ENCODE measurements at places on chromosomes 3 and 15.

DNA sequence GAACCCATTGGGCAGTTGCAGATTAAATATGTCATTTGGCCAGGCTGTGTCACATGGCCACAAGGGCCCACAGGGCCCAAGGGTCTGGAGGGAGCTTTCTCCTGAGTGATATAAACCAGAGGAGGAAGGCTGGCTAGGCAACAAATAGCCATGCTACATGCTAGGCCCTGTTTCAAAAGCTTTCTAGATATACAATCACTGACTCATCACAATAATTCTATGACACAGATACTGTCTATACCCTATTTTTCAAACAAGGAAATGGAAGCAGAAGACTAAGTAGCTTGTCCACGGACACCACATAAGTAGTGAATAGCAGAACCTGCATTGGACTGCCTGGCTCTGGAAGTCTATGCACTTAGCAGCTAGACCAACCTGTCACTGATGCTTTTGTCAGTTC lies 625.4 kb downstream of the NTRK3 start:
- DNase-seq = no peak

DNA sequence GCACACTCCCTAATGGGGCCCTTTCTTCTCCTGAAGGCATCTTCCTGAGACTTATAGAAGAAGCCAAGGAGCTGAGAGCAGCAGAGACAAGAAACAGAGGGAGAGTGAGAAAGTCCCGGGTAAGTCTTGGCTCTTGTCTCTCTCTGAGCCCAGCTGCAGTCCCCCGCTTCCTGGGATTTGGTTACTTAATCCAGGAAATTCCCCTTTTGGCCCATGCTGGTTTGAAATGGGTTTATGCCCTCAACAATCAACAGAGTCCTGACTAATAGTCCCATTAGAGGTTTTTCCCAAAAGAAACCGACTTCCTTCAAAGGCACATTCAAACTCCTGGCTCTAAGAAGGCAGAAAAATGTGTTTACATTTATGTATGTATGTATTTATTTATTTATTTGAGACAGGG lies 22.0 kb downstream of the TMEM158 start:
- no peak for DNase-seq

DNA sequence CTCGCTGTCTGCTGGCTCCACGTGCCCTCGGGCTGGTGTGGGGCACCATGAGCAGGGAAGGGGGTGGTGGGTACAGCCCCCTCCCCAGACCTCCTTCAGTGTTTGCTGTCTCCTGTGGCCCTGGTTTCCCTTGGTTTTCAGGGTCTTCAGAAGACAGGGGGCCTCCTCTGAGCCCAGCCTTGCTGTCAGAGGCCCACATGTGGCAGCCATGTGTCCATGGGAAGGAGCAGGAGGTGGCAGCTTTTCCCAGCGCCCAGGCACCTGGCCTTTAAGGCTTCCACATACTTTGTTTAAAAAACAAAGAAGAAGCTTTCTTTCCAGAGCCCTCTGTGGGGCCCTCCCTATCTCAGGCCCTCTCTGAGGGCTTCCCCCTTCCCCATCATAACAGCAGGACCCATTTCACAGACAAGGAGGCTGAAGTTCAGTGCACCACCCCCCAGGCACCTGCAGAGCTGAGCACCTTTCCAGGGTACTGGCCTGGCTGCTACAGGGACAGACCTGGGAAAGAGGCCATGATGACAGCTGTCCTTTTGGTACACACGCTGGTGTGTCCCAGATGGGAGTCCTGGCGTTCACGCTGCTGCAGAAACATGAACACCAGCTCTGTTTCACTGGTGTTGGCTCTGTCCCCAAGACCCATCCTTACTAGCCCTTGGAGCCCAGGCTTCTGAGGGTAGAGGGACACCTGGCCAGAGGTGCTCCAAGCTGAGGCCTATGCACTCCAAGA lies 73.7 kb downstream of the DNAJB8 start:
- DNase-seq = no peak

- no peak for DNase-seq
These were observed 20.8 kb downstream of the UBE2E1 start for GRCh38 chr3:23826382-23827064.

GRCh38 chr3:27715454-27715806 lies 6.7 kb downstream of the EOMES start:
- DNase-seq = no peak

- DNase-seq = peak; percentile 41
These were observed 57.5 kb downstream of the HOMER2 start for GRCh38 chr15:82894971-82895520.

- DNase-seq = no peak
These were observed 30.4 kb downstream of the UBE3A start for GRCh38 chr15:25408428-25408827.

DNA sequence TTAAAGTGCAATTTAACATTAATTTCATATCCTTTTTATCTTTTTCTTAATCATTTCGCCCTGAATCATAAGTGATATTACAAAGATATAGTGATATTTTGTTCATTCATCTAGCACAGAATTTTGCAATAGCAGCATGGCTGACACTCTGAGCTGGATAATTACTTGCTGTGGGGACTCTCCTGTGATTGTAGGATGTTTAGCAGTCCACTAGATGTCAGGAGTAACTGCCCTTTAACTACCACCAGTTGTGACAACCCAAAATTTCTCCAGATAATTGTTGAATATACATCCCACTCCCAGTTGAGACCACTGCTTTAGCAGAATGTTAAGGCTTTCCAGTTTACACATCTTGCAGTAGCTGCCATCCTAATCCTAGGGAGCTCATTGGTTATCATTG lies 196.8 kb upstream of the MBNL1 start:
- DNase-seq = peak; percentile 6

GRCh38 chr3:14565868-14566588 lies 25.9 kb upstream of the GRIP2 start:
- no peak for DNase-seq

GRCh38 chr3:65538101-65538500 lies 500.6 kb downstream of the MAGI1 start:
- no peak for DNase-seq

GRCh38 chr15:57789225-57789624 lies 82.7 kb downstream of the POLR2M start:
- no peak for DNase-seq

GRCh38 chr15:60020736-60021135 lies 16.6 kb downstream of the FOXB1 start:
- peak; percentile 23 for DNase-seq

- no peak for DNase-seq
These were observed 161.3 kb upstream of the GADL1 start for GRCh38 chr3:31055757-31056156.

GRCh38 chr3:170992854-170993253 lies 33.7 kb downstream of the SLC2A2 start:
- no peak for DNase-seq

DNA sequence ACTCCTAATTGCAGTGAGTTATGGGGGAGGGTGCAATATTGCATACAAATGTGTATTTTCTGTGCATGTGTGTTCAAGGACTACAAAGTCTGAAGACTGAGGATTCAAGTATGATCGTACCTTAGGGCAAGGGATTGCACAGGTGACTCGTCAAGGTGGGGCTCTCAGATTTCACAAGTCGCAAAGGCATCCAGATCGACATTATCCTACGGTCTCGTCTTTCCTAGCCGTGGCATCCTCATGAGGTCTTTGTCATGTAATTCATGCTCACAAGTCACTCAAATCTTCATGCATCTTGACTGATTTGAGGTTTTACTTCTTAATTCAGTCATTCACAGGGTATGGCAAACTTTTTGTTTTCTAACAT lies 191.4 kb upstream of the HES1 start:
- no peak for DNase-seq

DNA sequence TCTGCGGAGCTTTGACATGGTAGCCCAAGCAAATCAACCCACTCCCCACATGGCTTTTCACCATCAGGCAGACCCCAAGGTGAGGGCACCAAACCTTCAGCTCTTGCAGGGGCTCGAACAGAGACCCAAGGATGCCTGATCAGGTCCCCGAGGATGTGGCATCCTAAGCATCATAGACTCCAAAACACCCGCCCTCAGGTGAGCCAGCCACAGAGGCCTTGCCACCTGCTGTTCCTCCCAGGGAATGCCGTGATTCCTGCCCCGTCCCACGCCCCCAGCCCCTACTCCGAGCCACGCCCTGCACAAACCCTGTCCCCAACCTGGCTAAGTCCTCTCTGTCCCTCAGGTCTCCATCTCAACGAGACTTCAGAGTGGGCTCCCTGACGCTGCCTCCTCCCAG lies 34.7 kb upstream of the SLC41A3 start:
- no peak for DNase-seq

DNA sequence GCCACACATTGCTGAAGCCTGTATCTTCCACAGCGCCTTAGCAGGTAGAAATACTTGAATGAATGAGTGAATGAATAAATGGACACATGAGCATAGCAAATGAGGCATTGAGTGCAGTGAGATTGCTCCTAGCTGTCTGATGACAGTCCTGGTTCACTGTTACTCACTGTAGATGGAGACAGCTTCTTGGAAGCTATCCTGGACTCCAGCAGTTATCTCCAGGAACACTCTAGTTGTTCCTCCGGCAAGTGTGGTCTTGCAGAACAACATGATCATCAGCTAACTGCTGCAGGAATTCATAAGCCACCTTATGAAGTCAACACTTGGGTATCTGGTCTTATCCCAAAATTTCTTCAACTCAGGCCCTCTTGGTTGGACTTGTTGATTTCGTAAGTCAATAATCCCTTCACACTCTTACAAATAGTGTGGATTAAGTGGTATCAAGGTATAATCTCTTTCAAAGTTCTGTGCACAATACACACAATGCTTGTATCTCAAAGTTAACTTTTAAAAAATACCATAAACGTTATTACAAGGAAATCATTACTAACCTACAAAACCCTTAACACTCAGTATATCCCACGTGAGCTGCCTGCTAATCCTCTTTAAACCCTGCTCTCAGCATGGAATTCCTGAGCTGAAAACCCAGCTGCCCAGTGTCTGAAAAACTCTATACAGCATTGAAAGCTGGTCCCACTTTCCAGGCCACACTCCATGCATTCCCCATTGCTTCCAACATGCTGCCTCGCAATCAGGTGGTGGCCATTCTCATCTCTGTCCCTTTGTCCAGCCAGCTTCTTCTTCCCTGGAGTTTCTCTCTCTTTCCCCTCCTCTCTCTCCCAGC lies 14.4 kb upstream of the ZBTB38 start:
- peak; percentile 78 for DNase-seq

DNA sequence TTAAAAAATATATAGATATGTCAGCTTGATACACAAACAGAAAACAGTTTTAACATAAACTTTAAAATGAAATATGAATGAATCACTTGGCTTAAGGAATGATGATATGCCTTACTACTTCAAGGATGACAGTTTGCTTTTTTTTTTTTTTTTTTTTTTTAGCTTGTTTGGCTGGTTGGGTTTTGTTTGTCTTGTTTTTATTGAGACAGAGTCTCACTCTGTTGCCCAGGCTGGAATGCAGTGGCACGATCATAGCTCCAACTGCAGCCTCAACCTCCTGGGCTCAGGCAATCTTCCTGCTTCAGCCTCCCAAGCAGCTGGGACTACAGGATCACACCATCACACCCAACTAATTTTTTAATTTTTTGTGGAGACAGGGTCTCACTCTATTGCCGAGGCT lies 14.5 kb downstream of the LRRC2 start:
- DNase-seq = no peak

GRCh38 chr3:115785782-115786181 lies 162.5 kb downstream of the GAP43 start:
- no peak for DNase-seq

- no peak for DNase-seq
These were observed 9.2 kb upstream of the PDZRN3 start for GRCh38 chr3:73633916-73634344.

DNA sequence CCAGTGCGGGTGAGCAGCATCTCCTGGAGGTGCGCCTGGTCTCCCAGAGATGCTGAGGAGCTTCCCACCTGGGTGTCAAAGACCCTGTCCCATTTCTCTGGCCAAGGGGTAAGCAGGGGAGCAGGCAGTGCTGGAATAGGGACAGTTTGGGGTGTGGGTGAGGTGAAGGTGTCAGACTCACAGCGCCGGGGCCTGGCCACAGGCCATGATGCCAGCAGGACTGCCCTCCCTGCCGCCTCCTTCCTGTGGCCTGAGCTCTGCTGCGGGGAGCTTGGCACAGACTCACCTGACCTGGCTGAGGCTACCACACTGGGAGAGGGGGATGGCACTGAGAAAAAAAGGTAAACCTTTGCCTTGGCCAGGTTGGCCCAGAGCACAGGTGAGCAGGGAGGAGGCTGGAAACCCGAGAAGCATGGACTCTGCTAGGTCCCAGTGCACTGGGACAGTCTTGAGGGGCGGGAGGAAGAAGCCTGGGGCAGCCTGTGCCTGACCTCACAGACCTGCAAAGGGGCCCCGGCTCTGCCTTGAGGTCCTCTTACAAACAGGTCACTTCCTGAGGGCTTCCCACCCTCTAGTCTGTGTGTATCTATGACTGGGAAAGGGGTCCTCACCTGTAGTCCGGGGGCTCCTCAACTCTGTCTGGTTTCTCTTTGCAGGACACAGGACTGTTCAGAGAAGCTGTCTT lies 28.2 kb downstream of the GRAMD2A start:
- DNase-seq = no peak

DNA sequence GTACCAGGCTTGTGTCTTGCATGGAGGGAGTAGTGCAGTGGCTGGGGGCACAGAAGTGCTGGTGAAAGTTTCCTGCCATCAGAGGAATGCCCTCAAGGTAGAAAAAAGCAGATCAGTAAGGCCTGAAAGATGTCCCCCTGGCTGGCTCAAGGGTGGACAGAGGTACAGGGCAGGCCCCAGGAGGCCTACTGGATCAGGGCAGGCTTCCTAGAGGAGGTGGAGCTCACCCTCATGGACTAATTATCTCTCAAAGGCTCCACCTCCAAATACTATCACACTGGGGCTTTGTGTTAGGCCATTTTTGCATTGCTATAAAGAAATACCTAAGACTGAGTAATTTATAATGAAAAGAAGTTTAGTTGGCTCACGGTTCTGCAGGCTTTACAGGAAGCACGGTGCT lies 7.8 kb downstream of the SPSB4 start:
- no peak for DNase-seq

GRCh38 chr3:126956361-126956760 lies 26.6 kb upstream of the PLXNA1 start:
- DNase-seq = no peak

GRCh38 chr3:150581174-150581573 lies 21.9 kb upstream of the SELENOT start:
- DNase-seq = no peak

DNA sequence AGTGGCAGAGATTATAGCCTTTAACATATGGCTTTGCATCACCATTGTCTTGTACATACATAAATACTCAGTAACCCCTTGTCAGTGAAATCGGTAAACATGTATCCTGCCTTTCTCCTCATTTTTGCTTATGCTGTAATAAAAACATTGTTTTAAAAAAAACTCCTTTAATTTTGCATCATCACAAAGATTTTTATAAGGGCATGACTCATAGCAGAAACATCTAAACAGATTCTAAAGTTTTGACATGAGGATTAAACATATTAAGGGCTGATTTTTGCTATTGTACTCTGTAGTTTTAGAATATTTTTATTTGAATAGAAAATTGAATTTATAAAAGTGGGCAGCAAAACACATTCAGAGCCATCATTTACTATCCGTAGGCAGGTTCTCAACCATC lies 275.9 kb downstream of the ZIC4 start:
- peak; percentile 16 for DNase-seq

- no peak for DNase-seq
These were observed 190.8 kb downstream of the PDCD6IP start for GRCh38 chr3:33989229-33989628.

GRCh38 chr15:81914734-81915256 lies 131.0 kb downstream of the MEX3B start:
- no peak for DNase-seq

GRCh38 chr3:108334701-108335100 lies 38.4 kb downstream of the HHLA2 start:
- no peak for DNase-seq

GRCh38 chr3:99925584-99926230 lies 108.0 kb downstream of the CMSS1 start:
- no peak for DNase-seq

Measured in retinal pigment epithelial cell (primary cell).